Immature natural killer cell (primary cell): ENCODE measurements at places on chromosomes 1 and 21.
A peak's percentile ranks its signal among the peaks of the same experiment; 100 is the strongest.

DNA sequence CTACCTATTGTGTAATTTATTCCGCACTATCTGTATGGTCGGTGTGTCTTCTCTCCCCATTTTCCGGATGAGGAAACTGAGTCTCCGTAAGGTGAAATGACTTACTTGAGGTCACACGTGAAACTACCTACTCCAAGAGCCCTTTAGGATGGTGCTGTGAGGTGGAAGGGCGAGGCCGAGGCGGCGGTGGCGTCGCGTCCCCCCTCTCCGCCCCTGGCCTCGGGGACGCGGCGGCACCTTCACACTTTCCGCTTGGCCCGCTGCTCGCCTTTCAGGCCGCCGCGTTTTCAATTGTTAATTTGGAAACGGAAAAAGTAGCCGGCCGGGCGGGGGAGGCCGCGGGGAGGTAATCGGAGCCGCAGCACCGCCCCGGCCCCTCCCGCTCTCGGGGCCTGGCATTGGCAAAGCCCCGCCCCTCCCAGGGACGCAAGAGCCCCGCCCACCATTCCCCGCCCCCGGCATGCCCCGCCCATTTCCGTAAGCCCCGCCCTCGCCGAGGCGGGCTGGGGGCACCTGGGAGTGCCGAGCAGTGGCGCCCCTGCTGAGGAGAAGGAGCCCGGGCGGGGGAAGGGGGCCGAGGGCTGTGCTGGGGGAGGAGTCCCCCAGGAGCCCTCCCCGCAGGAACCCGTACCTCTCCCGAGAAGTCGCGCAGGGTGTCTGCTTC lies 18.6 kb downstream of the KCNQ4 start:
- DNase-seq, result peak; percentile 85
- peaks cover 15% of the 10 kb centered on the region for H3K4me1 ChIP-seq
- peak overlapping the region; percentile 73 for H3K27ac ChIP-seq
- peak overlapping the region; percentile 77 for H3K4me3 ChIP-seq
- no peaks in the 10 kb centered on the region for H3K36me3 ChIP-seq

- H3K36me3 ChIP-seq, result no peaks in the 10 kb centered on the region
- H3K4me3 ChIP-seq, result no peak overlapping the region
- DNase-seq, result no peak
- no peak overlapping the region for H3K27ac ChIP-seq
- peaks cover 3% of the 10 kb centered on the region for H3K27me3 ChIP-seq
Measured at GRCh38 chr1:233614173-233614742, 352 bp downstream of the KCNK1 start.

DNA sequence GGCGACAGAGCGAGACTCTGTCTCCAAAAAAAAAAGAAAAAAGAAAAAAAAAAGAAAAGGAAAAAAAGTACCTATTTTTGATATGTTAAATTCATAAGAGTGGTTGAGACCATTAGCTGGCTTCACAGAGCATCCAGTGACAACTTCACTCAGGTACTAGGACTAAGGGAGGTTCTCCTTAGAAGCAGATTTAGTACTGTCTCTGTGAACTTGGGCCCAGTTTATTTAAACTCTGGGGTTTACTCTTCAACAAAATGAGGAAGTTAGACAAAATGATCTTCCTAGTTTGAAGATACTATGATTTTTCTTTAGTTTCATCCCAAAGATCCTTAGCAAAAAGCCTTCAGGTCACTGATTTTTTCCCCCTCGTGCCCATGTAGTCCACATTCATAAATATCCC lies 21.2 kb downstream of the MACO1 start:
- H3K27me3 ChIP-seq, result no peaks in the 10 kb centered on the region
- no peak for DNase-seq
- no peak overlapping the region for H3K27ac ChIP-seq
- H3K4me1 ChIP-seq, result peaks cover 2% of the 10 kb centered on the region

- H3K4me3 ChIP-seq, result no peak overlapping the region
- H3K36me3 ChIP-seq, result no peaks in the 10 kb centered on the region
- DNase-seq, result no peak
- H3K27ac ChIP-seq, result no peak overlapping the region
- no peaks in the 10 kb centered on the region for H3K4me1 ChIP-seq
Measured at GRCh38 chr21:41741253-41742072, 25.4 kb downstream of the RIPK4 start.

GRCh38 chr1:218660678-218661053 lies 315.5 kb downstream of the TGFB2 start:
- no peak for DNase-seq
- H3K36me3 ChIP-seq, result no peaks in the 10 kb centered on the region
- no peaks in the 10 kb centered on the region for H3K27me3 ChIP-seq
- H3K4me1 ChIP-seq, result no peaks in the 10 kb centered on the region
- no peak overlapping the region for H3K27ac ChIP-seq

- DNase-seq, result no peak
- H3K36me3 ChIP-seq, result no peaks in the 10 kb centered on the region
- H3K27me3 ChIP-seq, result no peaks in the 10 kb centered on the region
- H3K27ac ChIP-seq, result no peak overlapping the region
- H3K4me3 ChIP-seq, result no peak overlapping the region
- no peaks in the 10 kb centered on the region for H3K4me1 ChIP-seq
Measured at GRCh38 chr1:172497230-172497629, 35.7 kb upstream of the SUCO start.

- no peak for DNase-seq
- H3K4me1 ChIP-seq, result peaks cover 44% of the 10 kb centered on the region
- no peak overlapping the region for H3K4me3 ChIP-seq
- peaks cover 7% of the 10 kb centered on the region for H3K36me3 ChIP-seq
- H3K27ac ChIP-seq, result no peak overlapping the region
Measured at GRCh38 chr1:21287905-21288514, 2.3 kb downstream of the ECE1 start.

- H3K27me3 ChIP-seq, result no peaks in the 10 kb centered on the region
- no peaks in the 10 kb centered on the region for H3K36me3 ChIP-seq
- peaks cover 16% of the 10 kb centered on the region for H3K4me1 ChIP-seq
Measured at GRCh38 chr1:153882296-153882912, 40.4 kb downstream of the GATAD2B start.

- DNase-seq, result peak; percentile 44
- H3K27ac ChIP-seq, result peak overlapping the region; percentile 95
- peaks cover 11% of the 10 kb centered on the region for H3K27me3 ChIP-seq
- no peaks in the 10 kb centered on the region for H3K36me3 ChIP-seq
Measured at GRCh38 chr1:168387781-168388760, 107.4 kb downstream of the TBX19 start.

GRCh38 chr1:35845766-35846165 lies 37.2 kb upstream of the AGO1 start:
- H3K36me3 ChIP-seq, result peaks cover 27% of the 10 kb centered on the region
- no peak for DNase-seq
- H3K4me1 ChIP-seq, result no peaks in the 10 kb centered on the region
- H3K27ac ChIP-seq, result no peak overlapping the region

GRCh38 chr21:14712121-14712715 lies 166.1 kb upstream of the SAMSN1 start:
- DNase-seq, result no peak
- H3K27me3 ChIP-seq, result no peaks in the 10 kb centered on the region
- peaks cover under 1% of the 10 kb centered on the region for H3K4me1 ChIP-seq

DNA sequence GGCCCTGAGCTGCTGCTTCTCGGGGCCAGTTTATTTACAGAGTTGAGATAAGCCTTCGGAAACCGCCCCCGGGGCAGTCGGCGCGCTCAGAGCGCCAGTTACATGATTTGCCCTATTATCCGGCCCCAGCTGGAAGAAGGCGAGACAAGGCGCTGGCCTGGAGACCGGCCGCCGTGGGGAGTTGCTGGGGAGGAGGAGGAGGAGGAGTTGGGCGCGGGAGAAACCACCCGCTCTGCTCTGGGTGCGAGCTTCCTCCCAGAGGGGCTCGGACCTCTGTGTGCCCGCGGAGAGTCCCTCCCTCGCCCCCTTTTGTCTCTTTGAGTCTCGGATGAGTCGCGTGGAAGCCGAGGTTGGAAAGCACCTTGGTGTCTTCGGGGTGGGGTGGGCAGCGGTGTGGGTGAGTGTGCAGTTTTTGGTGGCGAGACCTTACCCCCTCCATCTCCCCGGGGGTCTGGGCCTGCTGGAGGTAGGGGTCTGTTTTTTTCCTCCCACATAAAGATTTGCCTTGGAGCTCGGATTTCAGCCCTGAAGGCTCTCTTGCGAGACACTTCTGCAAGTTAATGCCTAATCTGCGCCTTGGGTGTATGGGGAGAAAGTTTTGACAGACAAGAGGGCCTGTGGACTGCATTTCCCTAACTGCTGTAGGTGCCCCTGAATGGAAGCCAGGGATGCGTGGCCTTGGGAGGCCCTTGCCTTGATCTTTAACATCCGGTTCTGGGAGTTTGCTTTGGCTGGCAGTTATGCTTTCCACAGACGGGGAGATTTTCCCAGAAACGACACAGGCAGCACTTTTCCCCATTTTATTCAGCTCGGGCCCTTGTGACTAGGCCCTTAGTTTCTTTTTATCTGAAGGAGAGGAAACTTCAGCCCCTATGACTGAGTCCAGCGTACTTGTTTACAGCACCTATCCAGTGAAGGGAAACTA lies 80.0 kb downstream of the NDUFS5 start:
- peaks cover 2% of the 10 kb centered on the region for H3K27me3 ChIP-seq
- no peak for DNase-seq
- H3K36me3 ChIP-seq, result no peaks in the 10 kb centered on the region
- peak overlapping the region; percentile 82 for H3K4me3 ChIP-seq

GRCh38 chr21:42448686-42449085 lies 45.0 kb downstream of the UBASH3A start:
- no peak overlapping the region for H3K4me3 ChIP-seq
- peaks cover 16% of the 10 kb centered on the region for H3K27me3 ChIP-seq
- no peak for DNase-seq

DNA sequence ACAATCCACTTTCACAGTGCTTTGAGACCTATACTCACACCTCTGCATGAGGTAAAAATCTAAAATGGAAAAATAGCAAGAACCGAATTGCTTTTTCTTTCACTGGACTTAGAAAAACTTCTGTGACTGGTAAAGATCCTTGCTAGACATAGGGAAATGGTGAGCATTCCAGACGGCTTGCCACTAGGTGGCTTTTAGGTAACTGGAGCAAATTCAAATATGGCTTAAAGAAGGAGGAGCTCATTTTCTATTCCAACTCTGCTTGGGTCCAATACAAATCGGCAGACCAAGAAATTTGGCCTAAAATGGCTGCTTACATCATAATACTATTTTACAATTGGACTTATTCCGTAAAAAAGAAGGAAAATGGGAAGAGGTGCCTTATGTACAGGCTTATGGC lies 977.9 kb downstream of the ADGRL2 start:
- no peak for DNase-seq
- no peaks in the 10 kb centered on the region for H3K4me1 ChIP-seq
- H3K27ac ChIP-seq, result no peak overlapping the region
- no peaks in the 10 kb centered on the region for H3K36me3 ChIP-seq
- H3K4me3 ChIP-seq, result no peak overlapping the region
- no peaks in the 10 kb centered on the region for H3K27me3 ChIP-seq

- no peak overlapping the region for H3K27ac ChIP-seq
- no peak overlapping the region for H3K4me3 ChIP-seq
- peaks cover 3% of the 10 kb centered on the region for H3K4me1 ChIP-seq
- peaks cover 4% of the 10 kb centered on the region for H3K27me3 ChIP-seq
- H3K36me3 ChIP-seq, result no peaks in the 10 kb centered on the region
Measured at GRCh38 chr1:157438613-157439012, 113.7 kb downstream of the FCRL5 start.

- H3K27ac ChIP-seq, result no peak overlapping the region
- no peaks in the 10 kb centered on the region for H3K27me3 ChIP-seq
- peaks cover 25% of the 10 kb centered on the region for H3K36me3 ChIP-seq
- H3K4me3 ChIP-seq, result no peak overlapping the region
- H3K4me1 ChIP-seq, result no peaks in the 10 kb centered on the region
- no peak for DNase-seq
Measured at GRCh38 chr21:29164323-29164942, 34.0 kb downstream of the MAP3K7CL start.

- H3K4me3 ChIP-seq, result no peak overlapping the region
- no peak for DNase-seq
- no peak overlapping the region for H3K27ac ChIP-seq
Measured at GRCh38 chr1:78892260-78892840, 114.2 kb downstream of the ADGRL4 start.

- H3K27me3 ChIP-seq, result no peaks in the 10 kb centered on the region
- H3K4me3 ChIP-seq, result no peak overlapping the region
- no peak for DNase-seq
- no peaks in the 10 kb centered on the region for H3K4me1 ChIP-seq
Measured at GRCh38 chr1:62084310-62084890, 110.2 kb upstream of the L1TD1 start.

- DNase-seq, result no peak
- no peak overlapping the region for H3K27ac ChIP-seq
- H3K4me1 ChIP-seq, result no peaks in the 10 kb centered on the region
Measured at GRCh38 chr1:216090556-216090955, 332.7 kb downstream of the USH2A start.

DNA sequence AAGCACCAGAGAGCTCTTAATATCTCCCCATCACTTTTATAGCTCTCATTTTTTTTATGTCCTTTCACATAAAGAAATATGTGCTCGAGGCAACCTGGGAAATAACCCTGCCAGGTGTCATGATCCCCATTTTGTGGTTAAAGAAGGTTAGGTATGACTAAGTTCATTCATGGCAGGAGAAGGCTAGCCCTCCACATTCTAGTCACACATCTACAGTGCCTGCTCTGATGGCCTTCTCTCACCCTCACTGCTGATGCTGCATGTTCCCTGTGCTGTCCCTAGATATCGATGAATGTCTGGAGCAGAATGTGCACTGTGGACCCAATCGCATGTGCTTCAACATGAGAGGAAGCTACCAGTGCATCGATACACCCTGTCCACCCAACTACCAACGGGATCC lies 187.5 kb downstream of the TPR start:
- H3K27me3 ChIP-seq, result no peaks in the 10 kb centered on the region
- no peak for DNase-seq
- peaks cover 4% of the 10 kb centered on the region for H3K4me1 ChIP-seq
- H3K4me3 ChIP-seq, result no peak overlapping the region
- H3K36me3 ChIP-seq, result no peaks in the 10 kb centered on the region

GRCh38 chr1:41783189-41783639 lies 135.5 kb downstream of the HIVEP3 start:
- H3K36me3 ChIP-seq, result no peaks in the 10 kb centered on the region
- H3K4me1 ChIP-seq, result peaks cover 23% of the 10 kb centered on the region
- no peak for DNase-seq
- H3K27ac ChIP-seq, result peak overlapping the region; percentile 68

- peaks cover 4% of the 10 kb centered on the region for H3K4me1 ChIP-seq
- no peak overlapping the region for H3K4me3 ChIP-seq
- peaks cover 2% of the 10 kb centered on the region for H3K27me3 ChIP-seq
- no peaks in the 10 kb centered on the region for H3K36me3 ChIP-seq
Measured at GRCh38 chr1:93692451-93692861, 10.8 kb upstream of the BCAR3 start.

GRCh38 chr1:239786464-239786863 lies 305.2 kb upstream of the FMN2 start:
- no peak for DNase-seq
- peaks cover 4% of the 10 kb centered on the region for H3K27me3 ChIP-seq
- no peak overlapping the region for H3K4me3 ChIP-seq
- no peaks in the 10 kb centered on the region for H3K4me1 ChIP-seq
- no peaks in the 10 kb centered on the region for H3K36me3 ChIP-seq

GRCh38 chr1:17675744-17676143 lies 79.4 kb upstream of the ACTL8 start:
- H3K4me3 ChIP-seq, result no peak overlapping the region
- H3K27ac ChIP-seq, result no peak overlapping the region
- DNase-seq, result no peak
- no peaks in the 10 kb centered on the region for H3K36me3 ChIP-seq
